Mononuclear cell (primary cell): ENCODE measurements at places on chromosomes 7 and 10. TPM values are rescaled to one million over a fixed set of nuclear protein-coding genes. Genes with fewer than 3 reads are reported as not detected.

The SFTPA1 gene
- total RNA-seq = not detected

The LIPM gene
- total RNA-seq = not detected

The HTRA1 gene
- 2.2 TPM for total RNA-seq

The CYP3A7 gene
- total RNA-seq = not detected

The RSPH10B2 gene
- total RNA-seq = 0.21 TPM

The NRP1 gene
- total RNA-seq = 1.2 TPM

The CTTNBP2 gene
- 0.10 TPM for total RNA-seq

The GIMAP4 gene
- total RNA-seq = 47.9 TPM

The TFAM gene
- 32.8 TPM for total RNA-seq

The FKBP6 gene
- not detected for total RNA-seq

The TMEM184A gene
- not detected for total RNA-seq

The ACSL5 gene
- 13.3 TPM for total RNA-seq

The HBP1 gene
- 403 TPM for total RNA-seq

The IFIT1 gene
- 5.9 TPM for total RNA-seq

The GRK5 gene
- total RNA-seq = 10.6 TPM

The RPEL1 gene
- not detected for total RNA-seq

The EFCAB10 gene
- 0.94 TPM for total RNA-seq

The CALY gene
- 0.73 TPM for total RNA-seq

The CUBN gene
- 6.8 TPM for total RNA-seq

The GAD2 gene
- total RNA-seq = under 0.01 TPM

The SPDYE8 gene
- total RNA-seq = not detected

The ABCC2 gene
- 2.2 TPM for total RNA-seq

The LBX1 gene
- not detected for total RNA-seq

The LRIT1 gene
- total RNA-seq = not detected

The PTF1A gene
- not detected for total RNA-seq

The RSU1 gene
- total RNA-seq = 80.0 TPM

The GPER1 gene
- total RNA-seq = 0.42 TPM

The HOXA10 gene
- total RNA-seq = 0.63 TPM

The HOXA1 gene
- 0.42 TPM for total RNA-seq

The ITIH5 gene
- total RNA-seq = 0.10 TPM

The RHOBTB1 gene
- 4.1 TPM for total RNA-seq

The FAM25A gene
- total RNA-seq = not detected

The FZD1 gene
- total RNA-seq = 3.6 TPM
